Esophagus squamous epithelium (tissue), 5 donors: ENCODE measurements at places on chromosomes 3 and 15.

GRCh38 chr3:166425900-166426611, 588.8 kb upstream of the BCHE start:
- H3K4me1 ChIP-seq, result no peaks in the 10 kb centered on the region
- H3K27ac ChIP-seq, result no peak overlapping the region
- H3K27me3 ChIP-seq, result no peaks in the 10 kb centered on the region
- H3K4me3 ChIP-seq, result no peak overlapping the region
- no peak for DNase-seq

DNA sequence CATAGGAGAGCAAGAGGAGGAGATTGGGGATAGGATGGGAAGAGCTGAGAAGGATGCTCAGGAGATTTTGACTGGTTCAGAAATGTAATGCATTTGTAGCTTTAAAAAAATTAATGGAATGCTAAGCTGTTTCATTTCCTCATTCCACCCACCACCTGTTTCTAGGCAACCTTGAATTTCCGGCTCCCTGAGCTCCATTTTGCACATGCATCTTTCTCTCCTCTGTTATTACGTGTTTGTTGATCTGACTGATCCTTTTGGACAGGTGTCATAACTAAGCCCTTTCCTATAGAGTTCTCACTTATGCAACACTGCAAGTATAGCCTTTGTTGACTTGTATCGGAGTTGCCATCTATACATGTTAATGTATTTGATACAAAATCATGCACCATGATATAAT, 4.3 kb downstream of the TMPRSS7 start:
- no peaks in the 10 kb centered on the region for H3K36me3 ChIP-seq
- no peak overlapping the region for H3K4me3 ChIP-seq
- H3K4me1 ChIP-seq, result peaks cover 5% of the 10 kb centered on the region
- no peak overlapping the region for H3K27ac ChIP-seq

DNA sequence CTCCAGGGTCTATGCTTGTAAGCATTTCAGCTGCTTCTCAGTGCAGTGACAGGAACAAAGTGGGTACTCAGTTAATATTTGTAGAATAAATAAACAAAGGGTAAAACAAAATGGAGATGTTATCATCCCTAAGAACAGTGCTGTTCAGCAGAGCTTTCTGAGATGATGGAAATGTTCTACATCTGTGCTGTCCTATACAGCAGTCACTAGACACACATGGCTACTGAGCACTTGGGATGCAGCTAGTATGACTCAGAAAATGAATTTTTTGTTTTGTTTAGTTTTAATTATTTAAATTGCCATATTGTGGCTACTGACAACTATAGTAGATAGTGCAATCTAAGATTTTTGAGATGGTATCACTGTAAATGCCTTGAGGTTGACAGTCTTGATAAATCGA, 283.8 kb upstream of the ADAMTS9 start:
- H3K36me3 ChIP-seq, result no peaks in the 10 kb centered on the region
- no peaks in the 10 kb centered on the region for H3K4me1 ChIP-seq
- H3K4me3 ChIP-seq, result no peak overlapping the region
- H3K27me3 ChIP-seq, result no peaks in the 10 kb centered on the region
- no peak overlapping the region for H3K27ac ChIP-seq

GRCh38 chr15:25742041-25742730, 120.9 kb downstream of the ATP10A start:
- H3K27me3 ChIP-seq, result no peaks in the 10 kb centered on the region
- H3K4me3 ChIP-seq, result no peak overlapping the region
- no peak overlapping the region for H3K27ac ChIP-seq
- H3K36me3 ChIP-seq, result no peaks in the 10 kb centered on the region
- no peak for DNase-seq
- peaks cover 2% of the 10 kb centered on the region for H3K4me1 ChIP-seq

- H3K36me3 ChIP-seq, result no peaks in the 10 kb centered on the region
- no peak for DNase-seq
- H3K4me1 ChIP-seq, result no peaks in the 10 kb centered on the region
- no peak overlapping the region for H3K4me3 ChIP-seq
- H3K27ac ChIP-seq, result no peak overlapping the region
Measured at GRCh38 chr3:120459196-120459595, 8.4 kb upstream of the FSTL1 start.

DNA sequence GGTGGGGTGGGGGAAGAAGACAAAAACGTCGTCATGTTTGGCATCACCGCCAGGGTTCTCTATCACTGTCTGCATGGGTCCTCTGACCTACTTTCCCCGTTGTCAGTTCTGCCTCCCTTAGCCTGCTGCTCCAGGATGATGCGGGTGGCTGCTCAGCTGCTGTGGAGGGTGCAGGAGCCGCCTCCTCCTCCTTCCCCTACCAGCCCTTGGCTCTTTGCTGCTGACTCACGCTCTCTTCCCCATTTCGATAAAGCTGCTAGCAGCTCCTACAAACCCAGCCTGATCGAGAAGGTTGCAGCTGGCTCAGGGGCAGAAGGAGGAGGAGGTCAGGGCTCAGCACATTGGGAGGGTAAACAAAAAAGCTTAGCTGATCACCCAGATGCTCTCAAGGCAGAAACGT, 49.5 kb upstream of the SEC13 start:
- H3K36me3 ChIP-seq, result no peaks in the 10 kb centered on the region
- no peaks in the 10 kb centered on the region for H3K4me1 ChIP-seq
- H3K27me3 ChIP-seq, result peaks cover 16% of the 10 kb centered on the region
- DNase-seq, result no peak
- H3K4me3 ChIP-seq, result no peak overlapping the region

- H3K4me1 ChIP-seq, result no peaks in the 10 kb centered on the region
- no peak overlapping the region for H3K4me3 ChIP-seq
- H3K27me3 ChIP-seq, result no peaks in the 10 kb centered on the region
- DNase-seq, result no peak
Measured at GRCh38 chr3:134752761-134753461, 42.1 kb upstream of the EPHB1 start.

- H3K36me3 ChIP-seq, result no peaks in the 10 kb centered on the region
- no peak for DNase-seq
- H3K27ac ChIP-seq, result peak overlapping the region; percentile 30
- H3K4me1 ChIP-seq, result peaks cover 57% of the 10 kb centered on the region
- no peaks in the 10 kb centered on the region for H3K27me3 ChIP-seq
Measured at GRCh38 chr3:99925584-99926230, 108.0 kb downstream of the CMSS1 start.

DNA sequence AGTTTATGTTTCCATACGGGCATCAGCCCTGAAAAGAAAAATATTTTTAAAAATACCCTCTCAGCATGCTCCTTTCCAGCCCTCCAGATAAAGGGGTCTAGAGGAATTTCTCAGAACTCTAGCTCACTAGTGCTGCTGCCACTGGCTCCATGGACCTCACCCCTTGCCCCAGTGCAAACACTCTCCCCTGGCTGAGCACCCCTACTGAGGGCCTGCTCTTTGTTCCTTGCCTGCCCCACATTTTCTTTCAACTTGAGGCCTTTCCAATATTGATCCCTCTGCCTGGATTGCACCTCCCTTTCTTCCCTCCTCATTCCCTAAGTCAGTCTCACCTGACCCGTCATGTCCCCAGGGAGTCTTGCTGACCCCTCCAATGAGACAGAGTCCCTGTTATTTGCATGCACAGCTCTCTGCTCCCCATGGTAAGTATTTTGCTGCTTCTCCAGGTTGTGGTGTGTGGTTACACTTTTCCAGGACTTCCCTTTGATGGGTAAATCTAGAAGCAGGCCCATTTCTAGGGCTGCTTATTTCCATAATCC, 196.5 kb downstream of the EPHB1 start:
- no peak overlapping the region for H3K4me3 ChIP-seq
- H3K27me3 ChIP-seq, result no peaks in the 10 kb centered on the region
- no peak for DNase-seq
- no peaks in the 10 kb centered on the region for H3K4me1 ChIP-seq

DNA sequence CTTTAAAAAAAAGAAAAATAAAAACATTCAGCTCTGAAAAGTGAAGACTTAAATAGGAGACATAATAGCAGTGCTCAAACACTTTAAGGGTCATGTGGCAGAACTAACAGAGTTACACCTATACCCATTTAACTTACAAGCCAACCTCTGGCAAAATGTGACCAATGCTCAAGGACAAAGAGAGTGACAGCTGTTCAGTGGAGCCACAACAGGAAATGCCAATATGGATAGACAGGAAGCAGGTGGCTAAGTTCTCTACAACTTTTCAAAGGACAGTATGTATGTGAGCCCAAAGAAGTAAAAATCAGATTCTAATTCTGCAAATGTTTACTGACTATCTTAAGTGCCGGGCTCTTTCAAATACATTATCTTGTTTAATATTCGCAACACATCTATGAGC, 3.4 kb downstream of the TMCC1 start:
- no peak for DNase-seq
- no peaks in the 10 kb centered on the region for H3K27me3 ChIP-seq
- no peak overlapping the region for H3K27ac ChIP-seq
- H3K4me3 ChIP-seq, result no peak overlapping the region

DNA sequence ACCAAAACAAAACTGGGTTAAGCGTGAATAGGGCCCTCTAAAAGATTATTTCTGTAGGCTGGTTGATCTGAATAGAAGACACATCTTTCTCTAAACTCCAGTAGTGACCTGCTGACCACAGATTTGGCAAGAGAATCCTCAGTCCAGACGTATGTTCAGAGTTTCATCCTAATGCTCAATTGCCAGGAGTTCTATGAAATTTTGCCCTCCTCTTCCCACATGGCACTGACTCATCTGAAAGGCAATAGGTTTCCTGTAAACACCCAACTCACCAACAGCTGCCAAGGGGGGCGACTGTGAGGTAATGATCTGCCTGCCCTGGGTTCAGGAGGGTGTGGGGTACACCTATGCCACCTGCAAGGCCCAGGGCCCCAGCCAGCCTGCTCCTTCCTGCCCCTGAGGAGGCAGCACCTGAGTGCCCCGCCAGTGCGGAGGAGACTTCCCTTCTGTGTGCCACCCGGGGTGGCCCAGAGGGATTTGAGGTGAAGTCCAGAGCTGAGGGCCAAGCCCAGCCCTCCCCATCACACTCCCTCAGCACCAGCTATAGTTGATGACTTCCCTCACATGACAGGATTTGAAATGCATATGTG, 8.4 kb upstream of the PLA2G4D start:
- H3K4me1 ChIP-seq, result peaks cover 27% of the 10 kb centered on the region
- H3K4me3 ChIP-seq, result no peak overlapping the region
- no peaks in the 10 kb centered on the region for H3K27me3 ChIP-seq
- no peak overlapping the region for H3K27ac ChIP-seq
- H3K36me3 ChIP-seq, result no peaks in the 10 kb centered on the region

- H3K27me3 ChIP-seq, result peaks cover 46% of the 10 kb centered on the region
- H3K36me3 ChIP-seq, result no peaks in the 10 kb centered on the region
- H3K27ac ChIP-seq, result peak within 1 kb of the TSS; percentile 85
- H3K4me1 ChIP-seq, result peaks cover 38% of the 10 kb centered on the region
Measured at GRCh38 chr3:158109804-158110657, at the start of gene RSRC1. TSS of gene RSRC1 (plus strand) at chr3:158110089. CDS start at chr3:158122105, 12,016 bp downstream.

DNA sequence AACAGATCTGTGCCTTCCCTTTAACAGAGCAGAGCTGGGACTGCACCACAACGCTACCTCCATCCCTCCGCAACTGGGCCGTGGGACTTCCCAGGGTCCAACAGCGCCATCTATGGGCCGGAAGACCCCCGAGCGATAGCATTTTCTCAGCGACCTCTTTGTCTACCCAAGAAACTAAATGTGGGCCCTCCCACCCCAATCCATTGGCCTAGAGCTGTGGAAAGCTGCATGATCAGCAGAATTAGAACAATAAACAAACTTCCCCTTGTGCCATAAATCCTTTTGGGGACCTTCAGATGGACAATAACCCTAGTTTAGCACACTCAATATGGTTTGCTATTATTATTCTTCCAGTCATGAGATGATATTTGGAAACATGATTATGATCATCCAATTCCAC, 74.8 kb upstream of the NTRK3 start:
- H3K4me1 ChIP-seq, result no peaks in the 10 kb centered on the region
- no peak overlapping the region for H3K27ac ChIP-seq
- no peaks in the 10 kb centered on the region for H3K36me3 ChIP-seq
- no peak overlapping the region for H3K4me3 ChIP-seq
- peaks cover 6% of the 10 kb centered on the region for H3K27me3 ChIP-seq

DNA sequence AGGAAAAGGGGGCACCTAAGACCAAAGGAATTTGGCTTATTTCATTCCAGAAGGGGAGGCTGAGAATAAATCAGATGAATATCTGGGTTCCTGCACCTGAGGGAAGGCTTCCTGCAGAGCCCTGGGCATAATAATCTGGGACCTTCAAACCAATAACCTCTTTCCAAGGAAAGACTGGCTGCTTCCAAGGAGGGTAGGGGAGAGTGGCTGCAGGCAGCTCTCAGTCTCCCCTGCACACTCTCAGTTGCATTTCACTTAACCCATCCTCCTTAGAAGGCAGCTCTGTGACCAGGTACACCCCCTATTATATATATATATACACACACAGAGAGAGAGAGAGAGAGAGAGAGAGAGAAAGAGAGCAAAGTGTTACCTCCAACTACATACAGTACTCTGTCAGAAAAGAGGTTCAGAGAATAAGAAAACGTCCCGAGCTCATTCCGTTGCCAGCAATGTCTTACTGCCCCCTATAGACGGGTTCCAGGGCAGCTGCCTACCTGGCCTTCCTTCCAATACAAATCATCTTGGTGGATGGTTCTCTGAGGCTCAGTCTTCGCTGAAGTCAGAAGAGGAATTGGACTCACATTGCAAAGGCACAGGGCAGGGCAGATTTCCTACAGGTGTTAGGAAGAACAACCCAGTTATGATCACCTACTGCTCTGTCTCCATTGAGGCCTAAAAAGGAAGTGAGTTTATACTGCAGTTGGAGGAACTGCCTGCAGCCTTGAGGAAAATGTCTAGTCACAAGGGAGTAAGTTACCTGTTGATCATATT, 26.1 kb downstream of the CAPN3 start:
- no peaks in the 10 kb centered on the region for H3K27me3 ChIP-seq
- no peak overlapping the region for H3K4me3 ChIP-seq
- no peak overlapping the region for H3K27ac ChIP-seq
- no peak for DNase-seq

DNA sequence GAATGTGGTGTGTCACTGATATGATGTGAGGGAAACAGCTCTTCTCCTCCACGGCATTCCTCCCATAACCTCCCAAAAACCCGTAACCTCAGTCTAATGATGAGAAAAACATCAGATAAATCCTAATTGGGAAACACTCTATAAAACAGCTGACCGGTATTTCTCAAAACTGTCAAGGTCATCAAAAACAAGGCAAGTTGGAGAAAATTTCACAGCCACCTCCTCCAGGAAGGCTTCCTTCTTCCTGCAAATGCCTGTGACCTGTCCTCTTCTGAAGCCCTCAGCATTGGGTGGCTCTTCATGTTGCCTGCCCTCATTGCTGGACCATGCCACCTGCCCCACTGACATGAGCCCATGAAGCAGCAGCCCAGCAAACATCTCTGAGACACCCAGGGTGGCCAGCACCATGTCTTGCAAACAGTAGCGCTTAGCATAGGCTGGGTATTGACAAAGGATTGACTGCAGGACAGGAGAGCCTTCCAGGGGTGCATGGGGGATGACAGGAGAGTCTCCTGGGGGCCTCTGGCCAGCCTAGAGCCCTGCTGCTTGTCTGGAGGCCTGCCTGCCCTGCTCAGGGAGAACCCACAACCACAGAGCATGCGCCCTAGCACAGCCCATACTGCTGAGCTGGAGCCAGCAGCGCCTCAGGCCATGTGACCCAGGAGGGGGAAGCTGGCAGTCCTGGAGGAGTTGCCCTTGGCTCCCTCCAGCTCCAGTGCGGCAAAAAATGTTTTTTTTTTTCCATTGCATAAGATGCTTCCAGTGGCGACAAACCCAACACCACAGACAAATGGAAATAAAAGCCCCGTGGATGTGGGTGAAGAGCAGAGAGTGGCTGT, 49.7 kb downstream of the XXYLT1 start:
- H3K36me3 ChIP-seq, result no peaks in the 10 kb centered on the region
- peak overlapping the region; percentile 68 for H3K27ac ChIP-seq
- H3K4me3 ChIP-seq, result no peak overlapping the region
- H3K27me3 ChIP-seq, result no peaks in the 10 kb centered on the region

GRCh38 chr3:194489736-194490612, 3.2 kb upstream of the ATP13A3 start:
- H3K4me1 ChIP-seq, result peaks cover 9% of the 10 kb centered on the region
- DNase-seq, result no peak
- no peak overlapping the region for H3K4me3 ChIP-seq
- H3K27me3 ChIP-seq, result no peaks in the 10 kb centered on the region
